ENCODE measurements at places on chromosomes 11 and 22.

GRCh38 chr11:96367342-96367741 lies 22.4 kb downstream of the CCDC82 start:
- no peak overlapping the region for H3K27ac ChIP-seq
- no peak for DNase-seq
- H3K27me3 ChIP-seq: no peaks in the 10 kb centered on the region

- H3K27me3 ChIP-seq: no peaks in the 10 kb centered on the region
- H3K4me3 ChIP-seq: no peak overlapping the region
- H3K4me1 ChIP-seq: peaks cover 16% of the 10 kb centered on the region
- no peak for DNase-seq
- H3K27ac ChIP-seq: no peak overlapping the region
Observed at GRCh38 chr11:121291319-121291718, 1.3 kb upstream of the SC5D start.

DNA sequence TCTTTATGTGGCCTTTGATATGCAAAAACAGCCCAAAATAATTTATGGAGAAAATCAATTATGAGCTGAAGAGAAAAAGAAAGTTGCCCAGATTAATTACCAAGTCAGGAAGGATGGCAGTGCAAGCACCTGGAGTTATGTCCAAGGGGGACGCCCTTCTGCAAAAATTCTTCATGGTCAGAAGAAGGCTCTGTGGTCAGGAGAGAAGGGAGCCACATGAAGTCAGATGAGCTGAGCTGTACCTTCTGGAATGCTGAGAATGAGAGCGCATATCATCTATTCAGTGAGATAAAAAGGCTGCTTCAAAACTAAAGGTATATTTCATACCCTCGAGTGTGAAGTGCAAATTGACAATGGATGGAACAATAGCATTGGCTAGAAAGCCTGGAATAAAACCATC lies 607.4 kb downstream of the NTM start:
- H3K36me3 ChIP-seq: no peaks in the 10 kb centered on the region
- H3K27me3 ChIP-seq: no peaks in the 10 kb centered on the region
- DNase-seq: no peak
- H3K4me3 ChIP-seq: no peak overlapping the region
- no peak overlapping the region for H3K27ac ChIP-seq
- no peaks in the 10 kb centered on the region for H3K4me1 ChIP-seq

GRCh38 chr22:17108256-17109112 lies 12.7 kb downstream of the TMEM121B start:
- DNase-seq: no peak
- H3K36me3 ChIP-seq: no peaks in the 10 kb centered on the region
- H3K27me3 ChIP-seq: no peaks in the 10 kb centered on the region
- H3K27ac ChIP-seq: no peak overlapping the region
- no peaks in the 10 kb centered on the region for H3K4me1 ChIP-seq
- no peak overlapping the region for H3K4me3 ChIP-seq

DNA sequence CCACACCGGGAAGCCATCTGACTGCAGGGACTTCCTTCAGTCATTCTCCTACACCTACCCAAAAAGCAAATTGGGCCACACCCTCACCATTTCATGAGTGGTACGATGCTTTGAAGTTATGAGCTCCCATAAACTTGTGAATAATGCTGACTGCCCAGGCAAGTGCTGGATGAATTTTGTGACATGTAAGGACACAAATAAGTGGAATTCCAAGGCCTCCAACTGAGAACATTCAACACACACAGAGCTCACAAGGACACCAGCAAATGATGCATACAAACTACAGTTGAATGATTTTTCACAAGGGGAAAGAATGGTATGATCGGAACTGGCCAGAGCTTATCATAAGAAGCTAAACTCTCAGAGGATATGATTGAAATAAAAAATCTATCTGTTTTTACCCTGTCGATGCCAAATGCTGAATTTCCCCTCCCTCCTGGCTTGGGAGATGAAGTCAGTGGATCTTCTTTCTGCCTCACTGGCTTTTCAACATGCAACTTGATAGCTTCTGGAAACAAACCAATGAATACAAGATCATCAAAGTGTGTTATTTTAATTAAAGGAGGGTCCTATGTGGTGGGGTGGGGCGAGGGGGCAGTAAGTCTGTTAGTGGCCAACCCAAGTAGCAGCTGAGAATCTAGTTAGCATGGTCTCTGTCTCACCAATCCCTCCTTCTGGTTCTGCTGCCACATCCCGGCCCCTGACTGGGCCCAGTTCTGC lies 123.8 kb downstream of the WT1 start:
- H3K36me3 ChIP-seq: no peaks in the 10 kb centered on the region
- H3K27me3 ChIP-seq: no peaks in the 10 kb centered on the region
- H3K4me3 ChIP-seq: no peak overlapping the region

DNA sequence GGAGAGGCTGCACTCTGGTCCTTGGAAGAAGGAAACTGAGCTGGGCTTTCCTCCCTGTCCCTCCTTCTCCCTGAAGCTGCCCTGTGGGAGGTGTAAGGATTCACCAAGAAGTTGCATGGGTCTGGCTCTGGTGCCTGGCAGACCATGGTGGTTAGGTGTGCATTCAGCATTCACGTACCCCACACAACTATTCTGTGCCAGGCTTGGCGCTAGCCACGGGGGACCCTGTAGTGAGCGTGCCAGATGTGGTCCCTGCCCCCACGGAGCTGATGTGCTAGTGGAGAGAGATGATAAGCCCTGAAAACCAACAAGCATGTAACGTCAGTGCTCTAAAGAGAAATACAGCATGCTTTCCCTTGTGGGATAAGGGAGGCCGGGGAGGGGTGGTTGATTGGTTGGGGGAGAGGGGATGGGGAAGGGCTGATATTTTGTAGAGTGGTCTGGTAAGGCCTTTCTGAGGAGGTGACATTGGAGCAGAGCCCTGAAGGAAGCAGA lies 48.9 kb downstream of the CD82 start:
- DNase-seq: no peak
- no peaks in the 10 kb centered on the region for H3K4me1 ChIP-seq
- H3K27ac ChIP-seq: no peak overlapping the region
- H3K4me3 ChIP-seq: no peak overlapping the region
- no peaks in the 10 kb centered on the region for H3K36me3 ChIP-seq
- no peaks in the 10 kb centered on the region for H3K27me3 ChIP-seq

DNA sequence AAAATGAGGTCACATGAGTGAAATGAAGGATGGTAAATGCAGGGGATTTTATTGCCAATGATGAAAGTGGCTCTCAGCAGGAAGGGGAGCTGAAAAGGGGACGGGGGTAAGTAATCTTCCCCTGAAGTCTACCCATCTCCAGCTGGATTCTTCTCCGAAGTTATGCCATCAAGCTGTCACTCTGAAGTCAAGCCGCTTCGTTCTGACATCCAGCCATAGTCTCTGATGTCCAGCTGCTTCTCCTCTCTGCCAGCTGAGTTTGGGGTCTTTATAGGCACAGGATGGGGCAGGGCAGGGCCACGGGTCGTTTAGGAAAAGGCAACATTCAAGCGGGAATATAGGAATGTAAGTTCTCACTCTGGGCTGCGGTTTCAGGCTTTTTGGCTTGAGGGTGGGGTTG lies 181.9 kb upstream of the ANO3 start:
- H3K27ac ChIP-seq: no peak overlapping the region
- H3K4me1 ChIP-seq: no peaks in the 10 kb centered on the region
- no peak overlapping the region for H3K4me3 ChIP-seq
- no peaks in the 10 kb centered on the region for H3K36me3 ChIP-seq
- H3K27me3 ChIP-seq: no peaks in the 10 kb centered on the region

DNA sequence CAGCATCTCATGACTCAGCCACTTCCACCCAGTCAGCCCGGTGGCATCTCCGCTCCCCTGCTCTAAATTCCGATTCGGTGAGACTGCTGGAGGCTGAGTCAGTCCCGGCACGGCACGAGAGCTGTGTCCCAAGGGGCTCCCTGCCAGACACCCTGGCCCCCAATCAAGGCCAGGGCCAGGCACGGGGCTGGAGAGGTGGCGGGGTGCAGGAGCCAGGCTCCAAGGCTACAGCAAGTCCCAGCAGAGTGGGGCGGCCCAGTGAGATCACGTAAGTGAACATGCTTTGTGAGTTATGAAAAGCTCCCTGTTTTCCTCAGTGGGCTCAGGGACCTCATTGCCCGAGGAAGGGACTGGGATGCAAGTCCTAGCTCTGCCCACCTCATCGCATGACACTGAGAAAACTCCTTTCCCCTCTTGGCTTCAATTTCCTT lies 3.0 kb downstream of the C11orf68 start:
- H3K27ac ChIP-seq: no peak overlapping the region
- H3K4me1 ChIP-seq: peaks cover 23% of the 10 kb centered on the region
- H3K27me3 ChIP-seq: no peaks in the 10 kb centered on the region
- no peak for DNase-seq
- no peaks in the 10 kb centered on the region for H3K36me3 ChIP-seq
- H3K4me3 ChIP-seq: no peak overlapping the region

DNA sequence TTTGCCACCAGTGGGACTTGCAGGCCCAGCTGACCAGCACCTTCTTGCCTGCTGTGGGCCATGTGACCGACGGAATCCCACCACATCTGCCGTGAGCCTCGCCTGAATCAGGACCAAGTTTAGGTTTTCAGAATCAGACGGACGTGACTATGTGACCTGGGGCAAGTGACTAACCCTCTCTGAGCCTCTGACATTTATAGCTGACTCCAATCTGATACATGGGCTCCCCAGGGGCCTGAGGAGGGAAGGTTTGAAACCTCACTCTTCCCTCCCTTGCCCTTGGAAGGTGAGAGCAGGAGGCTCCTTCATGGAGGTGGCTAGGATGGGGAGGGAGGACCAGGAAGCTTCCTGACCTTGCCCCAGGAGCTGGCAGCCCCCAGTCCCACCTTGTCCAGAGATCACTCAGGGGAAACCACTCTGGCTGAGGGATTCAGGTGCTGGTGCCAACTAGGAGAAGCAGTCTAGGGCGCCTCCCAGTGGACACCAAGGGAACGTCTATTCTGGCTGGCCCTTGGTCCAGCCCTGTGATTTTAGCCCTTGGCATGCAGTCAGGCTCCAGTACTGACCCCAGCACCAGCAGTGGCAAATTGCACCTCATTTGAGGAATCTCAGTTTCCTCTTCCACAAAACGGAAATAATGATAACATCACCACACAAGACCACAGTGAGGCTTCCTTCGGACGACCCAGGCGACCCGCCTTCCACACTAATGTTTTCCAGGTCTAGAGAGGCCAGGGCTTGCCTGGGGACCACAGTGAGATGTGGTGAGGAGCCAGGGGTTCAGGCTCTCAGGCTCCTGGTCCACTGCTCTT lies 47.2 kb upstream of the SYT7 start:
- no peaks in the 10 kb centered on the region for H3K36me3 ChIP-seq
- no peaks in the 10 kb centered on the region for H3K27me3 ChIP-seq
- DNase-seq: peak; percentile 80
- peak overlapping the region; percentile 95 for H3K27ac ChIP-seq
- peaks cover 39% of the 10 kb centered on the region for H3K4me1 ChIP-seq
- H3K4me3 ChIP-seq: no peak overlapping the region

GRCh38 chr11:81112718-81113117 lies 1620.9 kb downstream of the FAM181B start:
- no peak overlapping the region for H3K4me3 ChIP-seq
- DNase-seq: no peak
- H3K27me3 ChIP-seq: no peaks in the 10 kb centered on the region
- H3K4me1 ChIP-seq: no peaks in the 10 kb centered on the region

- no peak for DNase-seq
- no peaks in the 10 kb centered on the region for H3K27me3 ChIP-seq
- no peak overlapping the region for H3K4me3 ChIP-seq
- H3K36me3 ChIP-seq: no peaks in the 10 kb centered on the region
- H3K4me1 ChIP-seq: no peaks in the 10 kb centered on the region
Observed at GRCh38 chr11:129598378-129598777, 217.3 kb upstream of the TMEM45B start.

- no peak for DNase-seq
- no peaks in the 10 kb centered on the region for H3K27me3 ChIP-seq
- peaks cover 5% of the 10 kb centered on the region for H3K4me1 ChIP-seq
- H3K27ac ChIP-seq: no peak overlapping the region
- H3K36me3 ChIP-seq: no peaks in the 10 kb centered on the region
Observed at GRCh38 chr11:107696140-107696539, 15.7 kb downstream of the SLN start.

DNA sequence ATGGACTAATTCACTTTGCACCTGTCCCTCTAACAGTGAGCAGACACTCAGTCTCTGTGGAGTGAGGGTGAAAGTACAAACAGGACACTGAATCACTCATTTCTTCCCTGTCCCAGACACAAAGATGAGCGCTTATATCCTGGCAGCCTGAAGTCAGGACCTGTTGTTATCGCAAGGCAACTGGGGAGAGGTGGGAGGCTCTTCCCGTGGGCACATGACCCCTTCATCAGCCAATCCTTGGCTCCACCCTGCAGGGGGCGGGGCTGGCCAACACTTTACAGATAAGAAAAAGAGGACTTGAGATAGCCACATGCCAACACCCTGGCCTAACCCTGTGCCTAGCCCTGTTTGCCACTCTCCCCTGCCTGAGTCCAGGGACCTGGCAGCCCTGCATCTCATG lies 29.5 kb upstream of the TESMIN start:
- H3K27me3 ChIP-seq: no peaks in the 10 kb centered on the region
- H3K27ac ChIP-seq: no peak overlapping the region
- peaks cover 8% of the 10 kb centered on the region for H3K4me1 ChIP-seq
- DNase-seq: peak; percentile 80
- no peaks in the 10 kb centered on the region for H3K36me3 ChIP-seq

- peaks cover 6% of the 10 kb centered on the region for H3K27me3 ChIP-seq
- no peak for DNase-seq
- no peak overlapping the region for H3K4me3 ChIP-seq
- H3K36me3 ChIP-seq: no peaks in the 10 kb centered on the region
- no peaks in the 10 kb centered on the region for H3K4me1 ChIP-seq
Observed at GRCh38 chr11:133971881-133972280, 15.1 kb upstream of the IGSF9B start.

DNA sequence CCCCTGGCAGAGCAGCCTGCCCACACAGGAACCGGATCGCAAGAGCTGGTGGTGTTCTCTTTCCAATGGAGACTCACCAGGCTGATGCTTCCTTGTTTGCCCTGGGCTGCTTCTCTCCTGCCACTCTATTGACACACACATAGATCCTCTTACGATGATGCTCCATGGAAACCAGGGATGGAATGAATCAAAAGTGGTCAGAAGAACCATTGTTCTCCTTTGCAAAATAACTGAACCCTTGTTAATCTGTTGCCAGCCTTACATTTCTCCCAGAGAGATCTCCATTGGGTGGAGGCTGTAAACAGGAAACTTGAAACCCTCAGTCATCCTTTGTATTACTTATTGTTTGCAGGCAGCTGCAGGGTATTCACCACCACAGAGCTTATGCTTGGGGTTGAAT lies 24.6 kb upstream of the LDLRAD3 start:
- H3K27ac ChIP-seq: no peak overlapping the region
- no peak for DNase-seq
- no peaks in the 10 kb centered on the region for H3K4me1 ChIP-seq
- no peaks in the 10 kb centered on the region for H3K27me3 ChIP-seq
- H3K4me3 ChIP-seq: no peak overlapping the region

DNA sequence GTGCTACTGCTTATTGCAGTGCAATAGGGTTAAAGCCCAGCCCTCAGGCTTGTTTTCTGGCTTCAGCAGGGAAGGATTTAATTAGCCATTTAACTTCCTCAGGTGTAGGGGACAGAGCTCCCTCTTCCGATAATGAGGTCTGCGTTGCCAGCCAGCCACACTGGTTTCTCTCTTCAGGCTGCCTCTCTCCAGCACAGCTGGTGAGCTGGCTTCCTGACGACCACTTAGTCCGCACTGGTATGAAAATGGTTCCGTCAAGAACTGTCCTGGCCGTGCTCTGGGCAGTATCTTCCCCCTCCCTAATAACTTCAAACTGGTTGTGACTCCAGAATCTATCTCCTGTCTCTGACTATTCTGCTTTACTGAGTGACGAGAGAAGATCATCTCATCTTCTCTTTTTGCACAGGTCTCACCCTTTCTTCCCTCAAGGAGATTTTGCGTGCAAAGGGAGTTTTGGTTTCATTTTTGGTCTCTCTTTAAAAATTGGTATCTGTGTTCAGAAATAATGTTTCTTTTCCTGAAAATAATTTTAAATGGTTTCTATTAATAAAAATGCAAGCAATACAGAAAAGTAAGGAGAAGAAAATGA lies 49.2 kb downstream of the CNTN5 start:
- H3K4me3 ChIP-seq: no peak overlapping the region
- H3K4me1 ChIP-seq: no peaks in the 10 kb centered on the region
- H3K27ac ChIP-seq: no peak overlapping the region
